Stimulated activated CD8-positive, alpha-beta memory T cell treated with anti-CD3 and anti-CD28 coated beads, Interleukin-4, amount 100 ng/mL, for 1 hour (primary cell): ENCODE measurements at places on chromosomes 2 and 18.

DNA sequence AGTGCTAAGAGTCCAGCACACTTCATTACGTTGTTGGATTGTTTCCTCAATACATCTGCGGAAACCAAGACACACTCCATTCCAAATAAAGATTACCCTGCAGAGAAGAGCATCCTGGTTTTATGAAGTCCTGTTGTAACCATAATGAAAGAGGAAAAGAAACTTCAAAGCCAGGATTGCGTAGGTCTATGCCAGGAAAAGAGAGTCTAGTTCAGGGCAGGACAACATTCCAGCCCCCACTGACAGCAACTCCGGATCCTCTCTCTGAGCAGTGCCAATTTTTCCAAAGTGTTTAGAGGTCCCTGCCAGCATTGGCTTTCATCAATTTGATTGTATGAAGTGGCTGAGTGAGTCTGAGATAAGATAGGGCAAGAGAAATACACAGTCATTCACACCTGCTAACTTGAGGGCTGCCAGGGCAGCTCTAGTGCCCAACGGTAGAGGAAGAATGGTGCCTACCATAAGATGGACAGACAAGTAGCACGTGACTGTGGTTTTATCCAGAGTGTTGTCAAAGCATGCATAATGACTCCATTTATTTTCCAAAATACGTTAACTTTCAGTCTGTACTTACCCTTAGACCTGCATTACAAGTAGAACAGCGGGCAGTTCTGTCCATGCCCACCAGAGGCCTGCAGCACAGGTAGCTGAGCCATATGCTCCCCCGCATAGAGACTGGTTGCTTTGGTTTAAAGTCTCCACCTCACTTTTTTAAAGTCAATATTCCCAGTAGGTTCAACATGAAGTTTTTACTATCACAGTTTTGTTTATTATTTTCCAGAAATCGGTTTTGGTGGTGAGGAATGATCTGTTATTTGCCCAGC is 23.7 kb downstream of the PIEZO2 start:
- DNase-seq = no peak

GRCh38 chr2:88252111-88252510 is 82.0 kb downstream of the THNSL2 start:
- no peak for DNase-seq

DNA sequence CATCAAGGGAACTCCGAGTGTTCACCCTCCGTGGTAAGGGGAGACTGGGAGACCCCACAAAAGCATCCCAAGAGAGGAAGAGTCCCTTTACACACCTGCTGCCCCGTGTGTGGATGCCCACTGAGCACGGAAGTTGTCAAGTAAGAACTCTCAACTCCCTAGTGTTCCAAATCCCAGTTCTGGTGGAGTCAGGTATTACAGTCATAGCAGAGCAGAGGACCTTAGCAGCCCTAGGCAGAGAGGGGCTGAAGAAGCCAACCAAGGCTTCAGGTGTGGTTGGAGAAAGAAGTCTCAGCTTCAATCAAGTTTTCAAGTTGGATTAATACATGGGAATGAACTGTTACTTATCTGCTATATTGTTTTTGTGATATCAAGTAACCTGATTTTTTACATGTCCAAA is 512.5 kb downstream of the RNF144A start:
- DNase-seq = no peak

- no peak for DNase-seq
Observed at GRCh38 chr2:32242331-32242730, 22.4 kb downstream of the NLRC4 start.

DNA sequence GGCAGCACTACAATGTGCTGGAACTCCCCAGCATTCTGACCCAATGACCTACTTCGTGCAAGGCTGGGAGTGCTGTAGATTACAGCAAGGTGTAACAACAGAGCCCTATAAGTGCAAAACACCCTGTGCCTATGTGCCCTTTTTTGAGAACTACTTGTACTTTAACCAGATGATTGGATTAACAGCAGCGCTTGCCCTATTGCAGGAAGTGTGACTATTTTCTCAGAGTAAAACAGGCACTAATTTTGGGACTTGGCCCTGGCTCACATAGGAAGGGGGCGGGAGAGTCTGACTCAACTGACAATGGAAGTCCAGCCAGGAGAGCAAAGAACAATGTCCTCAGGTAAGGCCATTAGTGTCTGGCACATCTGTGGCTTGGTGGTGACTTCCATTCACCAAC is 35.6 kb upstream of the RNF125 start:
- no peak for DNase-seq
